ENCODE measurements at places on chromosomes 16 and 17. TPM values are rescaled to one million over a fixed set of nuclear protein-coding genes. Genes with fewer than 3 reads are reported as not detected.

INCA1 gene
- 0.18 TPM for total RNA-seq

GRCh38 chr16:53014287-53014686 is 38.4 kb downstream of the CHD9NB start:
- DNase-seq = no peak
- H3K4me3 ChIP-seq = no peak overlapping the region
- H3K27me3 ChIP-seq = no peaks in the 10 kb centered on the region
- H3K4me1 ChIP-seq = no peaks in the 10 kb centered on the region
- no peaks in the 10 kb centered on the region for H3K36me3 ChIP-seq
- H3K27ac ChIP-seq = no peak overlapping the region

- peak; percentile 87 for DNase-seq
- H3K4me3 ChIP-seq = peak overlapping the region; percentile 63
- no peaks in the 10 kb centered on the region for H3K36me3 ChIP-seq
- H3K27me3 ChIP-seq = peaks cover 6% of the 10 kb centered on the region
- peaks cover 56% of the 10 kb centered on the region for H3K4me1 ChIP-seq
These were observed 749 bp upstream of the MC1R start for GRCh38 chr16:89917773-89918452.

GRIN2C gene
- total RNA-seq = not detected

KCNG4 gene
- not detected for total RNA-seq

GRCh38 chr17:56894859-56895455 is 18.9 kb downstream of the TRIM25 start:
- no peak for DNase-seq
- no peaks in the 10 kb centered on the region for H3K4me1 ChIP-seq
- H3K27ac ChIP-seq = no peak overlapping the region
- no peaks in the 10 kb centered on the region for H3K27me3 ChIP-seq

GRCh38 chr17:9279893-9280292 is 258.6 kb downstream of the NTN1 start:
- no peaks in the 10 kb centered on the region for H3K4me1 ChIP-seq
- H3K27me3 ChIP-seq = no peaks in the 10 kb centered on the region
- DNase-seq = no peak
